ENCODE measurements at places on chromosomes 11 and 22.

DNA sequence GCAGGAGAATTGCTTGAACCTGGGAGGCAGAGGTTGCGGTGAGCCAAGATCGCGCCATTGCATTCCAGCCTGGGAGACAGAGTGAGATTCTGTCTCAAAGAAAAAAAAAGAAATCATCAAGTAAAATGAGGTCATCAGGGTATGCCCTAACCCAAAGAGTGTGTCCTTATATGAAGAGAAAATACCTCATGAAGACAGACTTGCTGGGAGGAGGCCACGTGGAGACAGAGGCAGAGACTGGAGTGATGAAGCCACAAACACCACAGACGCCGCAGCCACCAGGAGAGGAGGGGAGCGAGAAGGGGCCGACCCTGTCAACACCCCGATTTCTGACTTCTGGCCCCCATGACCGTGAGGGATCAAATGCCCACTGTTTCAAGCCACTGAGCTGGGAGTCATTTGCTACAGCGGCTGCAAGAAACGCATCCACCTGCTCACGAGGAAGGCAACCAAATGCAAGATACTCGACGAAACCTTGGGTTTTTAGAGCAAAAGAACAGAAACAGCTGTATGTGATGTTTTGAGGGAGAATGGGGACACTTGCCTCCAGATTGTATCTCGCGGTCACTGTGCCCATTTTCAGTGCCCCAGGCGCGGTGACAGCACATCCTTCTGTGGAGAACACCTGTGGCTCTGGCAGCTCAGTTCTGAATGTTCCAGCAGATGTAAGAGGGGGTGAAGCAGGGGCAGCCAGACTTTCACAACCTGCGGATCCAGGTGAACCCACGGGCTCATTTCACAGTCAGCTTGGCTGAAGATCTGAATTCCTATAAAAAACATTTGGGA is 1317.2 kb downstream of the TBC1D22A start:
- no peak for DNase-seq

- DNase-seq: no peak
These were observed 59.7 kb upstream of the SLC35C1 start for GRCh38 chr11:45745065-45745811.

DNA sequence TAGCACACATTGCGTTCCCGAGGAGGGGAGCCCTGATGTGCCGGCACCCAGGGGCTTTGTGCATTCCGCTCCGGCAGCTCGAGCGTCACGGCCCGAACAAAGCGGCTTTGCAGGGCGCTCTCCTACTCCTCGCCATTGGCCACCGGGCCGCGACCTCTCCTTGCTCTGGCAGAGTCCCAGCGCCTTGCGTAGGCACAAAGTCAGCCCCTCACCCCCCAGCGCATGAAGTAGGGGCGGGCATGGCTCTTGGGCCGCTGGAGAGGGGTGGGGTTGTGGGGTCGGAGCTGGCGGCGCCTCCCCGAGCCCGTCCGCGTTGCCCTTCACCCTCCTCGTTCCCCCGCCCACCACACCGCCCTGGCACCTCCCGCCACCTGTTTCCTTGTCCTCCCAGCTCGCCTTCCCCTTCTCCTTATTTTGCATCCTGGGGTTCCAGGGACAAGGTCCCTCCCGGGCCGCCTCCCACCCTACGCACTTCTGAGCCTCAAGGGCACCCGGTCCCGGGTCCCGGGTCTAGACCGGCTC is 753 bp upstream of the PPARA start:
- no peak for DNase-seq

DNA sequence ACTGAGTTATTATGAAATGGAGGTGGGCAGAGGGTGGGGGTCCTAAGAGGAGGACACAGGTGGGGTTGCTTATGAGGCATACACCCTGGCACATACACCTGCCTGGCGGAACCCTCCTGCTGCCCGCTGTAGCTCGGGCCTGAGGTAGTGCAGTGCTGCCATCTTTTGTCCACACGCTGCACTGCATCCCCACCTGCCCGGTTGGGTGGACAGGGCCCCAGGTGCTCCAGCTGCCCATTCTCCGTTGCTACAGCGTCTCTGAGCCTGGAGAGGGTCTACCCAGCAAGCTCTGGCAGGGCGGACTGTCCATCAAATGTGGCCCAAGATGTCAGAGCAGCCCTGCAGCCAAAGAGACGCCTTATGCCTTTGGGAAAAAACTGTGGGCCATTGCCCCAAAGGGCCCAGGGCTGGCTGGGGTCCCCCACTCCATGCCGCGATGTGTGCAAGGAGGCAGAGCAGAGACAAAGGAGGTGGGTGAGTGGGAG is 131.2 kb downstream of the BUD13 start:
- no peak for DNase-seq

GRCh38 chr11:7889985-7890384 is 41.1 kb downstream of the OR10A6 start:
- no peak for DNase-seq

- no peak for DNase-seq
These were observed 50.1 kb upstream of the MUC15 start for GRCh38 chr11:26622181-26622580.

DNA sequence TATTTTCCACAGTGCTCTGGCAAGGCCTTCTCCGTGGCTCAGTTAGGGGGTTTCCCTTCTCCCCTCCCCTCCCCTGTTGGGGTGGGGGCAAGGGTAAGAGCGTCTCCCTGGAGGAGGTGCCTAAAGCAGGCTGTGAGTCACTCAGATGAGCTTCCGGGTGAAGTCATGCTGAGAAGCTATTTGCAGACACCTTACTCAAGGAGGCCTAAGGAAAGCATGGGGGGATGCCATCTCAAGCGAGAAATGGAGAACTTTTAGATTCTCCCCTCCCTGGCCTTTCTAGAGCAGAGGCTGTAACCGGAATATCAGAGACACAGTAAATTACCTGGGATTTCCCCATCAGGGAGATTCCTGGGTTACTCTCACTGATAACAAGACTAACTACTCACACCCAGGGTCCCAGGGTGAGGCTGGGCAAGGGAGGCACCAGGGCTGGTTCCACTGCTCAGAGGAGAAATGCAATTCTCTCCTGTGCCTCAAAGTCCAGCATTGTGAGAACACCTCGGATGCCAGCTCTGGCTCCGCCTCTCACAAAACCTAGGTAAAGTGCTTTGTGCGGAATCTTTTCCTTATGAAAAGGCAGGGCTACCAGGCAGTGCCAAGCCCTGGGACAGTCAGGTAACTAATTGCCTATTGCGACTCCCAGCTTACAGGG is 123.6 kb downstream of the ABTB2 start:
- DNase-seq: peak; percentile 82

GRCh38 chr22:25966448-25966913 is 202.8 kb upstream of the SEZ6L start:
- DNase-seq: no peak

GRCh38 chr11:58188770-58189169 is at the start of gene OR9Q2:
Gene OR9Q2 (plus strand): TSS chr11:58189070. CDS start chr11:58190491, 1,421 bp downstream.
- no peak for DNase-seq

DNA sequence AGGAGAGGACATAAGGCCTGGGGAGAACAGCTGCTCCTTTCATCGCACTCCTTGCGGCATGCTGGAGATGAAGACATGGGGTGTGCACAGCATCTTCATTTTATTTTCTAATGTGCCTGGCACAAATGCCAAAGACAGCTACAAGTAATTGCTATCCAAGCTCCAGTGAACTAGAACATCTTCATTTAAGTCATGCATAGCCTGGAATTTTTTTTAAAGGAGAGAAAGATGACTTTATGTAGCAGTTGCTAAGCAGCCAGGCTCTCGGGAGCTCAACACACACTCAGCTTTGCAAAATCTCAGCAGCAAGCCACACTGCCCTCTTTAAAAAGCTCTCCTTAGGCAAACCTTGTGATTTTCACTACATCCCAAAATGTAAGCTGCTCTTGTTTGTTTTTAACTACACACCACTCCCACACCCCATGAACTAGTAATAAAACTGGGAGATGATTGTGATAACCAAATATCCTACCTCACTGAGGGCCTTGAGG is 164.5 kb upstream of the POU2AF2 start:
- DNase-seq: no peak

DNA sequence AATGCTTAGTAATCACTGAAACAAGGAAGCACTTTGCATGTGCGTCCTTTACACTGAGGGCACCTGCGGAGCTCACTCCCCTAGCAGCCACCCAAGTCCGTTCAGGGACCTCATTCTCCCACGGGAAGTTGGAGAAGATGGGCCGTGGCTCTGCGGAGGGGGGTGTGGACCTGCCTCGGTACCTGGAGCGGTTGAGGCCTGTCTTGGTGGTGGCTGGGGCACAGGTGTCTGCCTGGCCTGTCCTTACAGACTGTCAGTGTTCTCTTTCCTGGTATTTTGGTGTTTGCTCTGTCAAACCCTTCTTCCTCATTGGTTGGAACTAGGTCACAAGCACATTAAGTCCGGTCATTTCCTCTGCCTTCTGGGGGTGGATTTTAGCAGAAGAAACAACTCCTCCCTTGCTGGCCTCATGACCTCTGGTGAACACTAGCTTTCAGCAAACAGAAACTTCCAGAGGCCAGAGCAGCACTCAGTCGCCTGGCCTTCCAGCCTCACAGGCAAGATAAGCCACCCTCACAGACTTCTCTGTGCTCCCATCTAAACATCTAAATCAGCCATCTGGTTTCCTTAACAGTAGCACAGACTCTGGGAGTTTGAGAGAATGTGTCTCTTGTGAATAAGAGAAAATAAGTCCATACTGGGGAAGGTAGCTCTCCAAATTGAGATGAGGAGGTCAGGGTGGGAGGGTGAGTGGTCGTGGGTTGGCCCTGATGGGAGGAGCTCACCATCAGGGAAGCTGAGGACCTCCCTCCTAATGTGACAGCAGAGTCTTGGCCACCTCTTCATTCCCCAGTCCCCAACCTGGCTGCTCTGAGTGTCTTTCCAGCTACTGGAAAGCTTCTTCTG is 8.6 kb downstream of the SNAP29 start:
- DNase-seq: no peak

DNA sequence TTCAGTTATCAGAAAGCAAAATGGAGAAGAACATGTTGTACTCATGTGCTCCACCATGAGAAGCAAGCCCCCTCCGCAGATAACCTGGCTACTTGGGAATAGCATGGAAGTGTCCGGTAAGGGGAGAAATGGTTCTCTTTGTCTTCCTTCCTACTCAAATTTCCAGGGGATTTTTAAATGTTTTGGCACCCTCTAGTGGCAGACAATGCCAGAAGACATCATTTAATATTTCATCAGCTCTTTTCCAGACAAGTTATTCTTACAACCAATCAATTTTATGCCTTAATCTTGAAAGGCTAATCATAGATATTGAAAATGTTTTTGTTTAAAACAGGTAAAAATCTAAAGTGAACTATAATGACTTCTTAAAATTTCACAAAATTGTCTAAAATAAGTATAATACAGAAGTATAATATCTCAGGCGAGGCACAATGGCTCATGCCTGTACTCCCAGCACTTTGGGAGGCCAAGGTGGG is 15.7 kb downstream of the CRTAM start:
- DNase-seq: peak; percentile 43

GRCh38 chr11:13141731-13142709 is 132.9 kb downstream of the RASSF10 start:
- no peak for DNase-seq

- DNase-seq: no peak
These were observed 48.0 kb downstream of the YAP1 start for GRCh38 chr11:102158164-102158735.

DNA sequence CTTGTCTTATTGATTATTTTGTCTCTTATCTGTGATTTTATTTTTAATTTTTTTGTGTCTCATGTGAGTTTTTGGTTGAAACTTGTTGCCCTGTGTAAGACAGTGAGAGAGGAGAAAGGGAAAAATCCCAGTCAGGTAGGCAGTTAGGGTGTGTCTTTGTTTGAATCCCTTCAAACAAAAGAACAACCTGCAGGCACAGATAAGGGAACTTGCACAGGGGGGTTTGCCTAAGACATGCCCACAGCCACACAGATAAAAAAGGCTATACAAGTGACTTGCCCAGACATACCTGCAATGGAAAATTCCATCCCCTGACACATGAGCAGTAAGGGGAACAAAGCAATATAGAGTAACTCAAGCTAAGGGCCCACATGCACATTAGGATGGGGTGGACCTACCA is 127.8 kb upstream of the PLET1 start:
- no peak for DNase-seq

GRCh38 chr11:20081336-20081735 is 78.9 kb downstream of the DBX1 start:
- DNase-seq: no peak

DNA sequence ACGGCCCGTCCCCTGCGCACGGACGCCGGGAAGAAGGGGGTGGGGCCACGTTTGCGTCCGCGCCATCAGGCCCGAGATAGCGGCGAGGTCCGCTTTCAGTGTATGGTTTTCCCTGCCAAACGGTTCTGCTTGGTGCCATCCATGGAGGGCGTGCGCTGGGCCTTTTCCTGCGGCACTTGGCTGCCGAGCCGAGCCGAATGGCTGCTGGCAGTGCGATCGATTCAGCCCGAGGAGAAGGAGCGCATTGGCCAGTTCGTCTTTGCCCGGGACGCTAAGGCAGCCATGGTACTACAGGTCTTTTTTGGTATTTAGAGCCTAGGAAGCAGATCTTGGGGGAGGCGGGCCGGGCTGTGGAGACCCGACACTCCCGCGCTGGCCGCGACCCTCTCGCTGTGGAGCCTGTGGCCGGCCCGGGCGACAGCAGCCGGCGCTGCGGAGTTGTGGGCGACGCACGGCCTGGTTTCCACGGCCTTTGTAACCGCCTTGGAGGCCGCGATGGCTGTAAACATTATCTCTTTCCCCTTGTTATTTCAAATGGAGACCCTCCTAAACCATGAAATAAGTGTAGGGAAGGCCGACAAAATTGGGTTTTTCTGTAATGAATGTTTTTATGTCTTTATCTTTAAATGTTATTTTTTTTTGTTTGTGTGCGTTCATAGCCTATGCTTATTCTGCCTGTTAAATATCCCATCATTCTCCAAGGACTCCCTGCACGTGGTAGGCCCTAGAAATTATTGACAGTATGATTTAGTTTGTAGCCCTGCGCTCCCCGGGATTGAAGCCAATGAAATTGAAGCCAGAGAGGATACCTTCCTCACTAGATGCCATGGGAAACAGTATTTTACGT is at the start of gene AASDHPPT:
AASDHPPT (plus strand) TSS at position 54 of the 847 bp plus-strand sequence; CDS start at position 103, 49 bp downstream.
- no peak for DNase-seq

GRCh38 chr11:108939135-108939534 is 274.3 kb downstream of the DDX10 start:
- DNase-seq: no peak

DNA sequence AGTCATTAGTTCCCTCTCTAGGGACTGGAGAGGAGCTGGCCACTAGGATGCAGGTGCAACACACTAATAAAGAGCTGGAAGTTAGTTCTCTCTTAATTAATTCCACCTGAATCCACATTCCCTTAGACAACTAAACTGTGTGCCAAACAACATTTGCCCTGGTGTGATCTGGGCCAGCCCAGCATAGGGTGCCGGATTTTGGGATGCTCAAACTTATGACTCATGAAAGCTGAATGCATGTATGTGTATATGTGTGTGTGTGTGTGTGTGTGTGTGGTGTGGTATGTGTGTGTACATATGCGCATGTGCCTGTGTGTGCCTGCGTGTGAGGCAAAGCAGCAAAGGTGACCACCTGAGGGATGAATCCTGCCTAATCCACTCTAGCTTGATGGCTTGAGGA is 110.7 kb downstream of the EHF start:
- DNase-seq: no peak

- no peak for DNase-seq
These were observed 195 bp upstream of the CREB3L1 start for GRCh38 chr11:46277313-46277621.

- no peak for DNase-seq
These were observed 363.9 kb downstream of the TBC1D22A start for GRCh38 chr22:47126344-47126811.

- no peak for DNase-seq
These were observed 1.4 kb downstream of the MUS81 start for GRCh38 chr11:65861533-65862183.
